ENCODE measurements at places on chromosomes 6 and 20. TPM values are rescaled to one million over a fixed set of nuclear protein-coding genes. Genes with fewer than 3 reads are reported as not detected.

Gene SPATA25
- total RNA-seq: 2.0 TPM

Gene CFB
- total RNA-seq: 8.8 TPM

Gene LHFPL5
- not detected for total RNA-seq

Gene ECT2L
- total RNA-seq: 1.1 TPM

Gene TUBE1
- 24.0 TPM for total RNA-seq

Gene OGFR
- total RNA-seq: 22.5 TPM
